Muscle of leg (tissue), 16 donors: ENCODE measurements at places on chromosomes 7 and 10.

- DNase-seq = no peak
Measured at GRCh38 chr7:12909483-12909882, 222.1 kb downstream of the ARL4A start.

DNA sequence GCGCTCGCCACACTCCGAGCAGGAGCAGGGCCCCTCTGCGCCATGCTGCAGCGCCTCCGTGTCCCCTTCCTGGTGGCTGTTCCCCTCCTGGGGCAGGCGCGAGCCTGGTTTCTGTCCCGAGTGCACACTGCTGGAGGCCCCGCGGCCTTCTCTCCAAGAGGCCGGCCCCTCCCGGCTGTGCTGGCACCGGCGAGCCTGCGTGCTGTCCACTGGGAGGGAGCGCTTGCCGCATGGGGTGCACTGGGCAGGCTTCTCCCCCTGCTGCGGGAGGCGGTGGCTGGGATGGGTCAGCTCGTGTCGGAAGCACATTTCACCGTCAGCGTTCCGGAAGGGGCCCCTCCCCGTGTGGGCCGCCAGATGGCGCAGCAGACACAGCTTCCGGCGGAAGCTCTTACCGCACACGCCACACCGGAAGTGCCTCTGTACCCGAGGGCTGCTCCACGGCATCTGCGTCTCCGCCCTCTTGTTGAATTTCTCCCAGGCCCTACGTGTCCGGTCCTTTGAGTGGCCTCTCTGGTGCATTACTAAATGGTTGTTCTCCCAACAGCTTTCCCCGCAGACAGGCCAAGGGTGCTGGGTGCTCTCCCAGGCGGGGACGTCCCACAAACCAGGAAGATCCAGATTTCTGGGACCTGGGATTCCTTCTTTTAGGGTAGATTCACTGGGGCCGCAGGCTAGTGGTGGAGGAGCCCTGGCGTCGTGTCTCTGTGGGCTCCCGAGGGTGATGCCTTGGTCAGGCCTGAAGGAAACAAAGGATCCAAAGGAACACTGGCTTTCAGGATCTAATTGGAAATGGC, 18.7 kb downstream of the ZNF786 start:
- DNase-seq = peak; percentile 46

- no peak for DNase-seq
Measured at GRCh38 chr10:48671914-48672595, 12.6 kb upstream of the WDFY4 start.

- DNase-seq = no peak
Measured at GRCh38 chr7:155254018-155254417, 43.7 kb upstream of the INSIG1 start.
